ENCODE measurements at places on chromosomes 13 and 19. TPM values are rescaled to one million over a fixed set of nuclear protein-coding genes. Genes with fewer than 3 reads are reported as not detected.

ZNF699 gene
- total RNA-seq = 10.1 TPM

DNA sequence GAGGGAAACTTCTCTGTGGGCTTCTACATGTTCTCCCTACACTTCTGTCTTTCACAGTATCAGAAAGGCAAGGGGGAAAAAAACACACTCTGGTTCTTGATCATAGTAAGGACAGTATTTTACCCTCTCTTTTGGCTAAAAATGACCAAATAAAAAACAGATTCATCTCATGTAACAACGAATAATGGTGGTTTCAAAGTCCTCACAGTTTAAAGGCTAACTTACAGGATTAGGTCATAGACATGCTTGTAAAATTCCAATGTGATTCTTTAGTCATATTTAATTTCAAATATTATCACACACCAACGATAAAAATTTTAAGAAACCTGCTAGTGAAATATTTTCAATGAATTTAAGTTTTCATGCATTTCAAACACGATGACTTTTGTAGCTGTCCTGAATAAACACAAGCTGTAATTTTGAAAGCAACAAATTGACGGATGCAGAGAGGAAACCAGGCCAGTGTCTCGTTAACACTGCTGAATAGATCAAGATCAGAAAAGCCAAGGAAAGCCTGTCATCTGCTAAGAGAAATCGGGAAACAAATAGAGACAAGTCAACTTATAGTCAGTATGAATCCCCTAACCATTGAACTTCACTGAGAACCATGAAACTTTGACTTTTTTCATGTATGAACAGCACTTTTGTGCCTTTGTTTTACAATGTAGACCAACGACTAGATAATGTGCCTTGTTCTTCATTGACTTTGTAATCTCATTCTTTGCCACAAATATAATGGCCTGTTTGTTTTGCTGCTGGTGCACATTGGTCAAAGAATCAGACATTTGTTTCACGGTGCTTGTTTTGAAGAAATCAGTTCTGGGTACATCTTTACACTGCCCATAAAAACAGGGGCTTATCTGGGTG, 22.0 kb downstream of the MBNL2 start:
- DNase-seq = no peak

ZNF723 gene
- total RNA-seq = not detected

ACP5 gene
- total RNA-seq = 92.8 TPM

DNA sequence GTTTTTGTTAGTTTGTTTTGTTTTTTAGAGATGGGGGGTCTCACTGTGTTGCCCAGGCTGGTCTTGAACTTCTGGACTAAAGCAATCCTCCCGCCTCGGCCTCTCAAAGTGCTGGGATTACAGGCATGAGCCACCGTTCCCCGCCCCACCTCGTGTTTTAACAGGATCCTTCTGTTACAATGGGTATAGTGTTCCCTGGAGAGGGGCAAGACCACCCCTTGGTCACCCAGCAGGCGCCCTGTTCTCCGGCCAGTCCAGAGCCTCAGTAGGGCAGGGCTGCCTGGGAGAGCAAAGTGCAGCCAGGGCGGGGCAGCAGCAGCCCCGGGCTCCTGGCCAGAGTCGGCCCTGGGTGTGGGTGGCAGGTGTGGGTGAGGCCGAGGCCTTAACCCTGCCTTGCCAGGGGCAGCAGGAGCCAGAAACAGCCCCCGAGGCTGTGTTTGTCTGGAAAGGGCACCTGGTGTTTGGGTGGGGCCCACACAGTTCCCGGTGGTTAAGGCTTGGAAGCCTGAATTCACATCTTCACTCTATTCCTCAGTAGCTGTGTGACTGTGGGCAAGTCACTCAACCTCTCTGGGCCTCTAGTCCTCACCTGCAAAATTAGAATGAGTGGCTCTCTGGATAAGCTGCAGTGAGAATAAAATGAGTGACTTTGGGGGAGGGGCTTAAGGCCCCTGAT, 7.2 kb downstream of the VASP start:
- DNase-seq = no peak

EFNB2 gene
- 15.7 TPM for total RNA-seq

TMEM86B gene
- 0.80 TPM for total RNA-seq

HCST gene
- 7.2 TPM for total RNA-seq
